ENCODE measurements at places on chromosomes 7 and 10. TPM values are rescaled to one million over a fixed set of nuclear protein-coding genes. Genes with fewer than 3 reads are reported as not detected.

Gene CFTR
- total RNA-seq = 130 TPM

Gene C10orf53
- not detected for total RNA-seq

Gene CAMK1D
- 10.9 TPM for total RNA-seq

Gene PNLIPRP1
- total RNA-seq = not detected

Gene PAX2
- 0.30 TPM for total RNA-seq

Gene DPP6
- total RNA-seq = not detected

Gene DTX2
- 54.7 TPM for total RNA-seq

Gene VIPR2
- not detected for total RNA-seq

Gene UCMA
- not detected for total RNA-seq

Gene PVRIG
- total RNA-seq = not detected

Gene PALD1
- 10.3 TPM for total RNA-seq

Gene COL13A1
- not detected for total RNA-seq

Gene GDF2
- total RNA-seq = not detected
